Ovary (tissue), 10 donors: ENCODE measurements at places on chromosomes 3 and 15. TPM values are rescaled to one million over a fixed set of nuclear protein-coding genes. Genes with fewer than 3 reads are reported as not detected.

GRCh38 chr3:13325892-13326443, 94.2 kb downstream of the NUP210 start:
- DNase-seq = no peak

- DNase-seq = no peak
Observed at GRCh38 chr3:47425383-47425778, 44.6 kb downstream of the PTPN23 start.

DNA sequence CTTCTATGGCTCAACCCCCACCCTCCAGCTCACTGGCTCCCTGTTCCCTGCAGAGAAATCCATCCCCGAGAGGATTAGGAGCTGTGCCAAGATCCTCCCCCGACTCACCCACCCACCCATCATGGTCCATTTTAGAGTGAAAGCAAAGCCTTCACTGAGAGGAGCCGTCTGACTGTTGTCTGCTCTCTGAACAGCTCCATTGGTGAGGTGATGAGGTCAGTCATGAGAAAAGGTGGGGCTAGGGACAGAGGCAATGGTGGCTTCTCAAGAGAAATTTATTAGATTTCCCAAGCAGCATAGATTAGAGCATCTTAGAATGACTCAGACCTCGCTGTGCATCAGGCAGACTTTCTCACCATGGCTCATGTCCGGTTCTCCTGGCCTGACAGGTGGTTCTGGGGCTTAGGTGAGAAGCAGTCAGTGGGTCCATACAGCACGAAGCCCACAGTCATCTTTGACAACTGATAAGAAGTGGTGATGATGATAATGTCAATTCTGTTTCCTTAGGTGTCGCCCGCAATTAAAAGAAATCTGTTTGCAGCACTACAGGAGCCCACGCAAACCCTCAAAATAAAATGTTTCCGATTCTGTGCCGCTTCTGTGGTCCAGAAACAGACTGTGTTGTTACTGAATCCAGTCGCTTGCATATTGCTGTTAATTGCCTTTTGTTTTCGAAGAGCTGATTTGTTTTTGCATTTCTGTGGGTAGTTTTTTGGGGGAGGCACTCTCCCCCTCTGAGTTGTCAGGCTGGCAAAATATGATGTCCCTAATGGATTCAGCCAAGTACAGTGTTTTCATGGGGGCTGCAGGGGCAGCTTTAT, 24.8 kb upstream of the RHO start:
- DNase-seq = no peak

DNA sequence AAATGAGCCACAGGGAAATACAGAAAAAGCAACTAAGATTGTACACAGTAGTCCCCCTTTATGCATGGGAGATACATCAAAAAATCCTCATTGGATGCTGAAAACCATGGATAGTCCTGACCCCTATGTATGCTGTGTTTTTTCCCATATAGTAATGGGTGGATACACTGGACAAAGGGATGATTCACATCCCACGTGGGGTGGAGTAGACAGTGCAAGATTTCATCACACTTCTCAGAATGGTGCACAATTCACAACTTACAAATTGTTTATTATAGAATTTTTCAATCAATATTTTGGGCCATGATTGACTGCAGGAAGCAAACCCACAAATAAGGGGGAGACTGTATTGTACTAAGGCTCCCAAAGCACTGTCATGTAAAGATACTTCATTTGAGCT, 224.4 kb upstream of the STRIT1 start:
- no peak for DNase-seq

- DNase-seq = no peak
Observed at GRCh38 chr15:55891196-55891595, 102.2 kb downstream of the NEDD4 start.

GRCh38 chr15:64975390-64975789, 14.3 kb downstream of the SPG21 start:
- no peak for DNase-seq

GRCh38 chr3:167940241-167940640, 155.5 kb downstream of the GOLIM4 start:
- no peak for DNase-seq

DNA sequence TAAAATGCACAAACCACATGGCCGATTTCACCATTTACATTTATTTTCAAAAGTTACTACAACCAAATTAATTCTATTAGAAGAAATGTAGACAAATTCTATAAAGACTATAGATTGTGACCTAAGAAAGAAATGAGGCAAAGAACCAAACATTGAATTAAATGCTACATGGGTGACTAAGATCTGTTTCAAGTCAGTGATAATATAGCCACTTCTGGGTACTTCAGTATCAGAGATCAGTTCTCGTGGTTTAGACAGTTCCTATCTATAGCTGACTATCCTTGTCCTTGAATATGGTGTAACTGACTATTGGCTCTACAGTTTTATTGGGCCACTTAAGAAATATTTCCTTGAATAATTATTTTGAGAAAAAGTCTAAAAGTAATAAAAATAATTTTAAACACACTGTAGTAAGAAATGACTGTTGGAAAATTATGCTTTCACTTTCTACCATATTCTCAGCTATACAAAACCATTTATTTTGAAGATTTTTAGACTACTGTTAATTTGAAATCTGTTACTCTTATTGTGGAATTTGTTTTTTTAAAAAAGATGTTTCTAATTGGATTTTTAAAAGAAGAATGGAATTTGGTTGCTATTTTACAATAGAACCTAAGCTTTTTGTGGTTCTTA, 14.1 kb downstream of the KCNMB3 start:
- no peak for DNase-seq

DNA sequence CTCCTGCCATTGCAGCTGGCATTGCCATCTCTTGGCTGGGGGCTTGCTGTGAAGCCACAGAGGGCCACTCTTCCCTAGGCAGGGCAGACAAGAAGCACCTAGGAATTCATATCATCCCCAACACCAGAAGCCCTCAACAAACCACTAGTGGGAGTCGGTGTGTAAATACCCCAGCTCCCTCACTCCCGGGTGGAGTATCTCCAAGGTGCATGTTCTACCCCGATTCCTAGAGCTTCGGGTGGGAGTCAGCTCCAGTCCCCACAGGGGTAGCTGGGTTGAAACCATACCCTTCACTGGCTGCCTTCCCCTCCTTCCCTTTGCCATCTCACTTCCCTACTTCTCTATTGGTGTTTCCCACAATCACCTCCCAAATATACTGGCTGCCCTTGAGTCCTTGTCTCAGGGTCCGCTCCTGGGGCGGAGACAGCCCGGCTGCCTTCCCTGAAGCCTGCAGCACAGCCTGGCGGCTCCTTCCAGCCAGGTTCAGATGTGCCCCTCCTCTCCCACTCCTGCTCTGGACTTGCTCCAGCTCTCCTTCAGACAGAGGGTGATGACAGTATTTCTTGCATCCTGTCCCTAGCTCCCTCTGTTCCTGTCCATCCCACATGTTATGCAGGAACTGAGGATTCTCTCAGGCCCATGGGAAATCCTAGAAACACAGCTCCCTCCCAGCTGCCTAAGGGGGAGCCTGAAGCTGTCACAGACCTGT, 33.3 kb downstream of the FAM3D start:
- no peak for DNase-seq

GRCh38 chr3:17235310-17235709, 350.6 kb downstream of the PLCL2 start:
- no peak for DNase-seq

- DNase-seq = no peak
Observed at GRCh38 chr15:57694279-57694678, 12.2 kb upstream of the POLR2M start.

GRCh38 chr3:74469713-74470112, 144.7 kb downstream of the CNTN3 start:
- no peak for DNase-seq

DNA sequence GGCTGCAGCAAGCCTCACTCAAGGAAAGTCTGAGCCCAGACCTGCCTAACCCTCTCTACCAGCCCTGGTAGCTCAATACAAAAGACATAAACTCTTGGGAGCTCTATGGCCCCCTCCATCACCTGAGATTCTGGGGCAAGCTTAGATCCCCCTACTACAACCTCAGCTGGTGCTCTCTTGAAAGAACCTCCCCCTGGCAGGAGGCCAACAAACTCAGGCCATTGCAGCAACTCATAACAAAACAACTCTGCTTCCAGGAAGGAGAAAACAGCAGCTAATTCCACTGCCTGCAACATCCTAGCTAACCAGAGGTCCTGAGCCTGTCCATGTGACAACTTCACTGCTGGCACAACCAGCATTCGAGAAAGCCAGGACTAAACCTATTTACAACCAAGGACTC, 169.2 kb downstream of the ROBO1 start:
- peak; percentile 13 for DNase-seq

- DNase-seq = no peak
Observed at GRCh38 chr3:187777331-187777941, 32.2 kb upstream of the BCL6 start.

- DNase-seq = no peak
Observed at GRCh38 chr15:82186719-82187406, 75.7 kb downstream of the EFL1 start.

TMEM44 gene
- total RNA-seq = 5.6 TPM

FOXB1 gene
- total RNA-seq = not detected

FEZF2 gene
- not detected for total RNA-seq

ITGA11 gene
- 1.9 TPM for total RNA-seq

KLHL6 gene
- total RNA-seq = 0.97 TPM
